GM10248 (cell line): ENCODE measurements at places on chromosomes 11 and 22.

DNA sequence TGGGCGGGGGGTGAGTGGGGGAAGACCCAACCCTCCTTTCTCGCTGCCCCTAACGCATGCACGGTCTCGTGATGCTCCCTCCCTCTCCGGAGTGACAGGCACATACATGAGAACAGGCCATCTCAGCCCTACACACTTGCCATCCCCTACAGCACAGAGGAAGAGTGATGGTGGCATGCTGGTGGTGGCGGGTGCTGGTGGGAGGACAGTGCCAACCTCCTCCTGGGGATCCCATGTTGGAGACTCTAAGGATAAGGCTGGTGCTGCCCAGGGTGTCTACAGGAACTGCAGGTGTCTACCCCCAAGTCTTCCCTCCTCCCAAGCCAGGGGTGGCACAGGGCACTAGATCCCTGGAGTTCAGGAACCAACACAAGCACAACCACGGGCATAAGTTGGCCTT is 6.7 kb upstream of the NLRX1 start:
- DNase-seq = no peak

DNA sequence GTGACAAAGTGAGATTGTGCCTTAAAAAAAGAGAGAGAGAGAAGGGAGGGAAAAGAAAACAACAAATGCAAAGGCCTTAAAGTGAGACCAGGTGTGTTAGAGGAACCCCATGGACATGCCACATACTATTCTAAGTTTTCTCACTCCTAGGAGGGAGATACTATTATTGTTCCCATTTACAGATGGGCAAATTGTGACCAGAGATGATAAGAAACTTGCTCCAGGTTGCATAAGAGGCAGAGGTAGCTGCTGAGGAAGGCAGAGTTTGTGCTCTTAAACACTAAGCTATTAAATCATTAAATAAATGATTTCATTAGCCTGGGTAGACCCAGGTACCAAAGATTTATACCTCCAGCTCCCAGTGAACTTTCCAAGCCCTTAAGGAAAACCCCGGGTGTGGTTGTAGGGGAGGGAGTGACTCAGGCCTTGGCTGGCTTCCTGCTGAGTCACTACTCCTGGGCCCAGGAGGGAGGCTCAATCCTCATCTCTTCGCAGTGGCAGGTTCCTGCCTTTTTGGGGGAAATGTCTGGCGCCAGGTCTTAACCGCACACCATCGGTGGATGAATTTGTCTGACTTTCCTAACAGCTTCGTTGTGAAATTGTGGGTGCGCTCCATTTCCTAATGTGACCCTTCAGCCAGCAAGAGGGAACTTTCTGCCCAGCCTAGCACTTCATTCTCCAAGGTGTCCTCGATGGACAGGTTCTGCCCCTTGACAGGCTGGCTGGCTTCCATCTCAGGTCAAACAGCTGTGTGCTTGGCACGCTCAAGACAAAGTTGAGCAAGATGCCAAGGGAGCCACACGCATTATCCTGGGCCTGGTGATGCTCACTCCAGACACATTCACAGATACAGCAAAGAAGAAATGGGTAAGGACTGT is 33.4 kb upstream of the PTPRJ start:
- DNase-seq = no peak

DNA sequence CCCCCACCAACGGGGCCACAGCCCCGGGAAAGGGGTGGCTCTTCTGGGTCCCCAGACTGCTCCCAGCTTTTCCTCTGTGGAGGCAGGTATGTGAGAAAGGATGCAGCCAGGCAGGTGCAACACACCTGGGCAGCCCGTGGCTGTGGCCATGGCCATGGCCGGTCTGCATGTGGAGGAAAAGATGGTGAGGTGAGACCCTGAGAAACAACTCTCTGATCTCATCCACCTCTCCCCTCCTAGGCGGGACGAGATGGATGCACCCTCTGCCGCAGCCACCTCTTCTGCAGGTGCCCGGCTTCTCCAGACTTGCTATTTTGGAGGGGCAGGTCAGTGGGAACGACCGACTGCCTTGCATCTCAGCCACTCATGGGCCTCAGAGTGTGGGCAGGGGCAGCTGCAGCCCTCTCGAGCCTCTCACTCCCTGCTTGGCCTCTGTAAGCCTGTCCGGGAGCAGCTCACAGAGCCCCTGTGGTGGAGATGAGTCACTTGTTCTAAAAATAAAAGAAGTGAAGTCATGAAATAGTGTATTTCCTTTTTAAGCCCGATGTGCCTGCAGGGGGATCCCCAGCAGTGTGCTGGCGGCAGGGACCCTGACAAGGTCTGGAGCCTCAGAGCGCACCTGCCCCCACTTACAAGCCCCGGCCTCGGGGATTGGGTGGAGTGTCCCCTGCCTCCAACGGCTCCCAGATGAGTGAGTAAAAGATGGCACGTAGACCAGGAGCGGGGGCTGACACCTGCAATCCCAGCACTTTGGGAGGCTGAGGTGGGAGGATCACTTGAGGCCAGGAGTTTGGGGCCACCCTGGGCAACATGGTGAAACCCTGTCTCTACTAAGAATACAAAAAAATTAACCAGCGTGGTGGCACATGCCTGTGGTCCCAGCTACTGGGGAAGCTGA is 10.7 kb downstream of the SMIM38 start:
- DNase-seq = peak; percentile 91

DNA sequence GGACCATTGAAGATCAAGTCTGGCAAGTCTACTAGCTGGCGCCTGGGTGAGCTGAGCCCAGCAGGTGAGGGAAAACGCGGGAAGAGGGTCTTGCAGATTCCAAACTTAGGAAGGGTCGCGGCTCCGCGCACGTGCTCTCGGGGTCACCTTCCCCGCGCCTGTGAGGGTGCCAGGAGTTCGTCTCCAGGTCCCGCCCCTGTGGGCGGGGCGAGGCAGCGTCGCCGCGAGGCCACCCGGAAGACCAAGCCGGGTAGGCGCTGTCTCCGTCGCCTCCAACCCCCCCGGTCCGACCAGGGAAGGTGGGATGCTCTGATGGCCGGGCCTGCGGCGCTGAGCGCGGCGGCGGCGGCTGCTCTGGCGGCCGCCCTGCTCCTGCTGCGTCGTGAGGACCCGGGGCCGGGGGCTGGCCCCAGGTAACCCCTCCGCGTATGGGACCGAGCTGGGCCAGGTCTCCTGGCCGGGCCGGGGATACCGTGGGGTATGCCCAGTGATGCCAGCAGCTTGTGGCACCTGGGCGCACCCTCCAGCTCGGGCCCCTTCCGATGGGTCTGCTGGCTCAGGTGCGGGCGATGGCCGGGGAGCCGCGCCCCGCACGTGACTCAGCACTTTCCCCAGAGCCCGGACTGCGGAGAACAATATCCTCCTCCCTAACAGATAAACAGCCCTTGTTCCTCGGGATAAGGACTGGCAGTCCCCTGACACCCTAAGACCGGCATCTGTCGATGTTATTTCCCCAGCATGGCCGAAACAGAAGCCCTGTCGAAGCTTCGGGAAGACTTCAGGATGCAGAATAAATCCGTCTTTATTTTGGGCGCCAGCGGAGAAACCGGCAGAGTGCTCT is at the start of gene HTATIP2:
HTATIP2 (plus strand) TSS at position 215 of the 841 bp plus-strand sequence; CDS start at position 739, 524 bp downstream.
- peak; percentile 84 for DNase-seq

GRCh38 chr22:24697621-24698082 is 76.9 kb downstream of the PIWIL3 start:
- DNase-seq = no peak

- DNase-seq = no peak
These were observed 44.4 kb upstream of the CLMP start for GRCh38 chr11:123239191-123240150.

- no peak for DNase-seq
These were observed 218.6 kb downstream of the KIRREL3 start for GRCh38 chr11:126781942-126782341.

DNA sequence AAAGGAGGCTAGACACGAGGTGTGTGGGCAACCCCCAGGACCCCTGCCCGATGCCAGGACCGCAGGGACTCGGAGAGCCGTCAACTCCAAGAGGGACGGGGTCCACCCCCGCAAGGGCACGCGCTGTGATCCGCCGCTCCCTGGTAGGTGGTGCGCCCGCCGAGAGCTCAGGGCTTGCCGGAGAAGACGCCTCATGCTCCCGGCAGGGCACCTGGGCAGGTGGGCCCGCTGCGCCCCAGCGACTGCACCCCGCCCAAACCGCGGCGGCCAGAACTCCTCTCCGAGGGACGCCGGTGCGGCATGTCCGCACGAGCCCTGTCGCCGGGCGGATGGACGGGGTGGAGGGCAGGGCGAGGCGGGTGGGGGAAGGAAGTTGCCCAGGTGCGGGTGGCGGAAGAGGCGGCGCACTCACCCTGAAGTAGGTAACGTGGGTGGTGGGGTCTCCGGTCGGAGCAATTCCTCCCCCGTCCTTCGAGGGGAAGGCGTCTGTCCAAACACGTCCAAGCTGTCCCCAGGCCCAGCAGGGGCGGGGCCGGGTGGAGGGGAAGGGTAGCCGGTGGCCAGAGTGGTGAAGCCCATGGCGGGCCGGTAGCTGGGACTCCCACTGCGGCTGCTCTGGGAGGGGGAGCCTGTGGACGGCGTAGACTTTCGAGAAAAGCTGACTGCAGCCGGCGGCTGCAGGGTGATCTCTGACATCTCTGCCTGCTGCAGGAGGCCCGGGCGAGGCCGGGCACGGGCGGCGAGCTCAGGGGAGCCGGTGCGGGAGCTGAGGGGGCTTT is 37.2 kb downstream of the IGSF9B start:
- DNase-seq = no peak

DNA sequence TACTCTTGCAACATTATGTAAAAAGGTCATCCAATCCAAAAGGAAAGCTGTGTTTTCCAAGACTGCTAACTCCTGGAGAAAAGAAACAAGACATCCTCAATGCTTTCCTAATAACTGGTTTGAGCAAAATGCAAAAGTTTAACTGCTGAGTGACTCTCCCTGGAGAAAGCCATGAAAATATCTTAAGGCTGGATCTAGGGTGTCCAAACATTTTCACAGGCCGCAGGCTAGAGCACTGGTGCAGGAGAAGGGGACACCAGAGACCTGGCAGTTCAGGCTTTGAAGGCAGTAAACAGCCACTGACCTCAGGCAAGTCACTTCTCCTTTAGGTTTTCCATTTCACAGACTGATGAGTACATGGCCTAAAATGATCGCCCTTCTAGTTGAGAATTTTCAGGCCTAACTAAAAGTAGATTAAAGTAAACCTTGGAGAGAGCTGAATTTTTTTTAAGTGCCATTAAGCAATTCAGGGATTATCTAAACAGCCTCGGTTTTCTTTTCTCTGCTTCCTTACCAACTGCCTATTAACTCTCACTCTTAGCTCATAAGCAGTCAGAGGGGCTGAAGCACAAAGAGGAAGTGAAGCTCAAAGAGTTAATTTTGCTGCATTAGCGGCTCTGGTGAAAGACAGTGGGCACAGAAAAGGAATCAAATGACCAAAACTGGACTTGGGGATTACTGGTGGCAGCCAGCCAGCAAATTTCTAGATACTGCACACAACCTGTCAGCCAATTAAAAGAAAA is 2.3 kb downstream of the CHKA start:
- DNase-seq = peak; percentile 65

- DNase-seq = no peak
These were observed 81.0 kb downstream of the SLC36A4 start for GRCh38 chr11:93116641-93117441.
